Mesenteric fat pad (tissue), 1 donor: ENCODE measurements at places on chromosomes 1 and 21.

GRCh38 chr1:84883286-84883685, 9.7 kb downstream of the LPAR3 start:
- DNase-seq: no peak

DNA sequence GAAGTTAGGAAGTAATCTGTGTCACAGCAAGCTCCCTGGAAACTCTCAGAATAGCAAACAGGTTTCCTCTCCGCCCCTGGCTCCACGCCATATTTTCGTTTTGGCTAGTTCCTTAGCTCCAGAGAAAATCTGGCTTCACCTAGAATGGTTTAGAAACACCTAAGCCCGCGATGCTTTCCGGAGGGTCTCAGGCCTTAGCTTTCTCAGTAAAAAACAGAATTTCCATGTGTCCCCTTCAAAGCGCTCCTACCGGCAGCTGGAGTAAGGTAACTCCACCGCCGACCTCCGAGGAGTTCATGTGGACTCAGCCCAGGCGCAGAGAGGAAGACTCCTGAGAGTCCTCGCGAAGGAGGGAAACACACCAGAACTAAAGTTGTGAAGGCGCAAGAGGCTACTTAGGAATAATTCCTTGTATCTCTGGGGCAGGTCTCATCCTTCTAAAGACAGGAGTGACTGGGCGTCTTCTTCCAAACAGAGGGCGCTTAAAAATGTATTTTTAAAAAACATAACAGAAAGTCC, 406 bp downstream of the KIAA0040 start:
- no peak for DNase-seq

- no peak for DNase-seq
Observed at GRCh38 chr1:108049178-108049819, 84.3 kb upstream of the VAV3 start.

DNA sequence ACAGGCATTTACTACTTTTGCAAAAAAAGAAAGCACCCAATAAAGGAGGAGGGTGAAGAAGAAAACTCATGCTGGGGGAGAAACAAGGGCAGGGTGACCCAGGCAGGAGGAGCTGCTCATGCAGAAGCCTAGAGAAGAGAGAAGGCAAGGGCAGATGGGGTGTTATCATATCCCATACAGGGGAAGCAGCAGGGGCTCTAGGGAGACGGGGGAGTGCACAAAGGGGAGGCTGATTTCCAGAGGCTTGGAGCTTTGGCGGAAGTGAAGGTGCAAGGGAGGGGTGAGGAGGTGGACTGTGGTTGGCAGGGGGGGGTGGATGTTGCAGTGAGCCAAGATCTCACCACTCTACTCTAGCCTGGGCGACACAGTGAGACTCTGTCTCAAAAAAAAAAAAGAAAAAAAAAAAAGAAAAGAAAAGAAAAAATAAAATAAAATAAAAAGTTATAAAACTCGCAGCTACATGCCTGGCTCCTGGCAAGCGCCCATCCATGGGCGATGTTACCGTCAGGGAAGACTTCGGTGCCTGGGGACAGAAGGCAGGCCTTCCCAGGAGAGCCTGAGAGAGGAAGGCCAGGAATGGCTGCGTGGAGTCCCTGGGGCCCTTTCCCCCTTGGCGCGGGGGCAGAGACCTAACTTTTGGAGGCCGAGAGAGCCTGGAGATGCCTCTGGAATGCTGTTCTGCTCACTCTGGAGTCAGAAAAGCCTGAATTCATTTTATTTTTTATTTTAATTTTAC, 3.3 kb upstream of the FCN3 start:
- no peak for DNase-seq

- no peak for DNase-seq
Observed at GRCh38 chr1:112788561-112788960, 73.4 kb upstream of the PPM1J start.

- no peak for DNase-seq
Observed at GRCh38 chr1:20376171-20376570, 85.5 kb downstream of the VWA5B1 start.

- DNase-seq: no peak
Observed at GRCh38 chr1:239826211-239826610, 265.5 kb upstream of the FMN2 start.

GRCh38 chr1:42966688-42967612, 8.3 kb upstream of the SLC2A1 start:
- DNase-seq: no peak

DNA sequence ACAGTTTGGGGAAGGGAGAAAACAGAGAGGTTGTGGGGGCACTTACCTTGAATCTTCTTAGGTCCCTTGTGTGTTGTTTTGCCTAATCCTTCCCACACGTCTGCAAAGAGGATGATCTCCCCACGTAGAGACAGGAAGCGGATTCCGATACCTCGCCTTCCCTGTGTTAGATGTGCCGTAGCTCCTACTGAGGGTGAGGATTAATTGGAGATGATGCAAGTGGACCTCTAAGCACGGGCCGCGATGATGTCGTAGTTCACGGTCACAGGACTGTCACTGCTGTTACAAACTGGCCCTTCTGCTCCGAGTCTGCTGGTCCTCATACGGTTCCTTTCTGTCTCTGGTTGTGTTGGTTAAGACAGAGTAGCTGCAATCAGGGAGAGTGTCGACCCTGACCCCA, 27.7 kb downstream of the GALNT2 start:
- no peak for DNase-seq

GRCh38 chr1:110538075-110538474, 19.1 kb upstream of the KCNA10 start:
- DNase-seq: no peak

DNA sequence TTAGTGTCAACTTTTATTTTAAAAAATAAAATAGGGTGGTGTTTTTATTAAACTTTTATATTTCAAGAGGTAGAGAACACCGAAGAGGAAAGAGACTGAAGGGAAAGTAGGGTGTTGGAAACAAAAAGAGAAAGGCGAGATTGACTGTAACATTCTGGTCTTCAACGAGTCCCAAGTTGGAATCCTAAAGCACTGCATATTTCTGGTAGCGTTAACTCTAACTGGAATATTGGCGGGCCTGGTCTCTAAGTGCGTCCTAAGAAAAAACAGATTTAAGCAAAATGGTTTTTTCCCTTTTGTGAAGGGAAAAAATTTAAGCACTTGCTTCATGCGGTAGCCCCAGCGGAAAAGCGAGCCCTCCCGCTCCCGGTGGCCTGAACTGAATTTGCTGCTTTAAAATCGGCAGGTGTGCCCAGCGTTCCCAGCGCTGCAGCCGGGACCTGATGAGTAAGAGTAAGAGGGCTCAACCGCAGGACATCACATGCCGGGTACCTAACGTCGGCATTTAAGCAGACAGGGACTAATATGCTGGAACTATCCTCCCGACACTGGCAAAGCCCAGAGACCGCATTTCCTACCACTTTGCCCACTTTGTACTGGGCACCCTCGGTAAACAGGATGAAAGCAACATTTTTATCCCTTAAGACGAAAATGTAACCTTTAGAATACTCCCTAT, 30.5 kb upstream of the NFIA start:
- no peak for DNase-seq

DNA sequence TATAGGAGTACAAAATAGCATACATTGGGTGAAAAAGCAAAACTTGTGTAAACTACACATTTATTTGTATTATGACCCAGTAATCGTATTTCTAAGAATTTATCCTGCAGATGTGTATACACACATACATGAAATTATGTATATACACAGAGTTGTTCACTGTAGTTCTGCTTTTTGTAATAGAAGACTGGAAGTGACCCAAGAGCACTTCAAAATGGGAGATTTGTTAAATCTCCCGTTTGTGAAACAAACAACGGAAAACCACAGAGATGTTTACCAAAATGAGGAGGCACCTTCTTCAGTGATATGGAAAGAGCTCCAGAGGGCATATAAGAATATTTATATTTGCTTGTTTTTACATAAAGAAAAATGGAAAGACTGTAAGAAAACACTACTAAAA, 18.0 kb upstream of the MNDA start:
- DNase-seq: no peak

GRCh38 chr1:198179556-198179981, 22.8 kb downstream of the NEK7 start:
- no peak for DNase-seq

- DNase-seq: no peak
Observed at GRCh38 chr1:91173346-91173890, 151.6 kb upstream of the ZNF644 start.

DNA sequence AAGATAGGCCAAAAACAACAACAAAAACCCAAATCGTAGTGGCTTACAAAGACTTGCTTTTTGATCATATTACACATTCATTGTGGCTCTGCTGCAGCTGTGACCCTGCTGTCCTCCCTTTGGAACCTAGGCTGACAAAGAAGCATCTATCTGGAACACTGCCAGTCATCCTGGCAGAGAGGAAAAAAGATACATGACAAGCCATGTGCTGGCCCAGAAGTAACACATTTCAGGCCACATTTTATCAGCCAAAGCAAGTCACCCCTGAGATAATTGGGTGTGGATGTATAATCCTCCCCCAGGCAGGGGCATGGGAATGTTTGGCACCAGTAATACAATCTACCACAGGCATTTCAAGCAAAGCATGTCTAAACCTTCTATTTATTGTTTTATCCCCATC, 37.2 kb upstream of the AGO1 start:
- no peak for DNase-seq

- no peak for DNase-seq
Observed at GRCh38 chr1:145716641-145717345, 2.5 kb upstream of the CD160 start.

DNA sequence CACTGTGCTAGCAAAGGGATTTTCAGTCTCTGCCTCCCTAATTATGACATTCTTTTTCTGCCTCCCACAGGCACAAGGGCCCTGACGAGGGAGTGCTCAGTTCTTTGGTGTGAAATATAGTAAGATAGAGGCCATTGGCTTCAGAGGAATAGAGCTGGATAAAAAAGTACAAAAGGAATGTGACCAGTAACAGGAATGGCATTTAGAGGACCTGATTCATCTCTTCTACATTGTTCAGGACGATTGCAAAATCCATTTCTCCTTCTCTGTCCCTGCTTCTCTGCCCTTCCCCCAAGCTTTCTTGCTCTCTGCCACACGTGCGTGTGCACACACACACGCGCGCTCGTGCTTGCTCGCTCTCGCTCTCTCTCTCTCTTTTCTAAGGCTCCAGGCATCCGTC, 668.2 kb downstream of the KIF26B start:
- DNase-seq: no peak

DNA sequence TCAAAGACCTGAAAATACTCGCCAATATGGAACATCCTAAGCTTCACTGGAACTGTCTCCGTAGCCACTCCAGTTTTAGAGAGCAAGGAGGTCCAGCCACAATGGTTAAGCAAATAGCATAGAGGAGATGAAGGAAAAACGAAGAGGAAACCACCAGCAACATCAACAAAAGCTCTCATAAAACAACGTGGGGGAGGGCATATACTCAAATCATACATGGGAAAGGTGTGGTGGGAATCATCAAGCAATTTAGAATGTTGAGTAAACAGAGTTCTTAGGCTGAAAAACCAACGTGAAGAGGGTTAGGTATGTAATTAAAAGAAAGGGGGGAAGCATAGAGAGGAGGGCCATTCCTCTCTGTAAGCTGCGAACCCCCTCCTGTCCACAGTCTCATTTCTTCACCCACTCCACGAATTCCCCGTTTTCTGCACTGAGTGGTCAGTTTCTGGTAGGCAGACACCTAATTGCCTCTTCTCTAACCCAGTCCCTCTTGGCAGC, 1.0 kb downstream of the TMEM59 start:
- DNase-seq: no peak

GRCh38 chr1:218259800-218260199, 25.3 kb upstream of the RRP15 start:
- no peak for DNase-seq

- no peak for DNase-seq
Observed at GRCh38 chr1:221517961-221518360, 223.9 kb downstream of the DUSP10 start.

DNA sequence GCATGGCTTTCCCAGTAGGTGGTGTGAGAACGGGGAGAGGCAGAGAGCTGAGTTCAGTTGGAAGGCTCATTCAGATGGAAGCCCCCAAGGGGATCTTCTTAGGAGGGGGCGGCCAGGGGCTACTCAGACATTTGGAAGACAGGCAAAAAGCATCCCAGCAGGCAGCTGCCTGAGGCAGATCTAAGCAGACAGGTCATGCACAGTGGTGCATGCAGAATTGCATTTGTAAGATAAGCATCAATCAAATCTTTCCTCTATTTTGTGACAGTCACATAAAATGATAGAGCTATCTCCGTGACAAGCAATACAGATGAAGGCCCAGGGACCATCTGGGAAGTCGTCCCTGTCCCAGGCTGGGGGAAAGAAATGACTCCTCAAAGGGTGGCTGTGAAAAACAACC, 3.8 kb downstream of the RAB3B start:
- no peak for DNase-seq

DNA sequence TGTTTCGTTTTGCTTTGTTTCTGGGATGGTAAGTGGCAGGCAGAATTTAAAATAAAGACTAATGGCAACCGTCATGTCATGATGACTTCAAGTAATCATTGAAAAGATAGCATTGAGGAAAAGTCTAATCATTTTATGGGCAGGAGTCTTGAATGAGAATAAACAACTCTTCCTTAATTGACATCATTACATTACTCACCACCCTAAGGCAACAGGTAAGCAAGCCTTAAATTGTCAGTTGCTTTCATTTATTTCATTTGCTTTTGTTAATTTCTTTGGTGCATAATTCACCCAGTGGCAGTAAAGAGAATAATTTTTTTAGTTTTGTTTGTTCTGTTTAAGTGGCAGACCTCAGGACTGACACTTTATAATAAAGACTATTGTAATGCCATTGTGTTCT, 669.0 kb downstream of the RWDD3 start:
- DNase-seq: no peak

DNA sequence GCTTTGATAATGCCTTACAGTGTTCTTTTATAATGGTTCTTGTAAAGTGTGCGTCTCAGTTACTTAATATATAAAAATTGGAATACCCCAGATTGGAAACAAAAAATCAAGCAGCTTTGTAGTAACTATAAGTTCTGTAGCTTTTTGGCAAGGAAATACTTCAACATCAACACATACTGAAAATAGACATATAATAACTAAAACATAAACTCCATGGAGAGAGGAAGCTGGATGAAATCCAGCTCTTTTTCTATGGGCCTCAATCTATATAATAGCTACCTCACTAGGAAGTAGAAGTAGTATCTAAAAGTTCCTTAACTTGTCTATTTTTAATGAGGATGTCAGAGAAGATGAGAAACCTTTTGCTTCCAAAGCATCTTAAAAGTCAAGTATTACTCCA, 313.3 kb upstream of the NFIA start:
- DNase-seq: no peak

DNA sequence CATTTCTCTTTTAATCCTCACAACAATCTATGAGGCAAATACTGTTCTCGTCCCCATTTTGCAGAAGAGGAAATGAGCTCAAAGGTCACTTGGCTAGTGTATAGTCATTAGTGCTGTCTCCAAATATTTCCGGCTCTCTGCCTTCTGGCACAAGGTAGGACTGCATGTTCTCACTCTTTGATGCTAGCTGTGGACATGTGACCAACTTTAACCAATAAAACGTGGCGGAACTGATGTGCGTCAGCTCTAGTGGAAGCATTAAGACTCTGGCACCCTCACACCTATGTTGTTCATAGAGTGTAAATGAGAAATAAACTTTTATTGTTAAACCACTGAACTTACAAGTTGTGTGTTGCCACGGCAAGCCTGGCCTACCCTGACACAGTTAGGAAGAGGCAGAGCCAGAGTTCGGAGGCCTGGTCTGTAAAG, 5.0 kb upstream of the KIF21B start:
- no peak for DNase-seq
